Endothelial cell (in vitro differentiated cells): ENCODE measurements at places on chromosomes 2 and 18. TPM values are rescaled to one million over a fixed set of nuclear protein-coding genes. Genes with fewer than 3 reads are reported as not detected.
A peak's percentile ranks its signal among the peaks of the same experiment; 100 is the strongest.

GRCh38 chr2:50358586-50358985 is 673.3 kb downstream of the NRXN1 start:
- no peak for DNase-seq

DNA sequence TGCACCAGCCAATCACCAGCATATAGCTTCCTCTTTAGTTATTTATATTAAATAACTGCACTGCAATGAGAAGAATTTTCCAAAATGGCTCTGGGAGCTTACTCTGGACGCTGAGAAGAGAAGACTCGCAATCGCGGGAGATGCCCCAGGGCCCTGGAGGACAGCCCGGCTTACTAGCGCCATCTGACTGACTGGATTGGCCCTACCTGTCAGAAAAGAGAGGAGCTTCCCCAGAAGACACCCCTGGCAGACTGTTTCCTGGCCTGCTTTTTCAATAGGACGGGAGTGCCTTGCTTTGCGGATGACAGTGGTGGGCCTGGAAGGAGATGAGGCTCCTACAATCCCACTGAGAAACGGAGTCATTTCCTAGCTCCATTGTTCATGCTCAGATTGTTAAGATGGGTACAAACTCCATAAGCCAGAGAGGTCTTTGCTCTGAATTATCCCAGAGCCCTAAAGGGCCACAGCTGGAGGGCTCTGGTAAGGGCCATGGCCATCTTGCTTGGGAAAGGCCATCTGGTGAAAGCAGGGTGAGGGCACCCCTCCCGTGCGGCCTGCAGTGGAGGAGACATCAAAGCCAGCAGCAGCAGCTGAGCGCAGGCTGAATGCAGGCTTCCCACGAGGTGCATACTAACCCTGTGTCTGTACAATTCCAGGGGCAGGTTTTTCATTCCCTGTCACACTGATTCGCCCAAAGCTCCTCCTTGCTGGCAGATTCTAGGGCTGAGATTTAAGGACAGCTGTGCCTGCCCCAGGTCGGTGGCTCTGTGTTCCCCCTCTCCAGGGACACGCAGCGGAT is 92.1 kb downstream of the GALR1 start:
- DNase-seq: no peak

DNA sequence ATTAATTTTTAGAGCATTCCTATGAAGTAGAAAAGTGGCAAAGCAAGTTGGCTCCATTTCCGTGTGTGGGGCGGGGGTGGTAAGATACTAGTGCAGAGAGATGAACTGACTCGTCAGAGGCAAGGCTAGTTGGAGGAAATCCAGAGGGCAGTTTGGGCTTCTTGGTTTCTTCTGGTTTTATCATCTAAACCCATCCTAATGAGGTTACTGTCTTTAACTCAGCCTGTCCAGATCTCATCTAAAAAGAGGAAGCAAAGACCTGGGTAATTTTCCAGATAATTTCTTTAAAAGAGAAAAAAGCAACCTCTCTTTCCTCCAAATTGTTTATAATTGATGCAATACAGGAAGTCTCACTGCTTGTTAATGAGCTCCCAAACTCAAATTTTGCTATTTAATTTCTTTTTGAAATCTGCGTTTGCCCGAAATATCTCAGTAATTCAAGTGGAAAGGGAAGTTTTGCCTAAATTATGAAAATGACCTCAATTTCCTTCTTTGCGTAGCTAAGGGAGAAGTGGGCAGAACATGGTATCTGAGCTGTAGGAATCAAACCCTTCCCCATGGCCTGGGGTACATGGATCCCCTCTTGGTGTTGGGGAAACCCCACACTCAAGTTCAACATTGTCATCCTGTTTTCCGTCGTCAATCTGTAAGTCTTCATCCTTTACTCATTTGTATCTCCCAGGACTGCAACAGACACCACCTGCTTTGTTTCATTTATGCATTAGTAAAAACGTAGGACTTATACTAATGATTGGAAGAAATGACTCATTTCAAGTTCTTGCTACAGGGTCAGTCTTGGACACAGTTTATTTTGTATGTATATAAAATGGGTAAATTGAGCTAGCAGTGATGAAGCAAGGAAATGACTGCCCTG is 89.1 kb upstream of the KLF7 start:
- DNase-seq: no peak

GRCh38 chr2:236219411-236219810 is 44.8 kb downstream of the ASB18 start:
- DNase-seq: no peak

DNA sequence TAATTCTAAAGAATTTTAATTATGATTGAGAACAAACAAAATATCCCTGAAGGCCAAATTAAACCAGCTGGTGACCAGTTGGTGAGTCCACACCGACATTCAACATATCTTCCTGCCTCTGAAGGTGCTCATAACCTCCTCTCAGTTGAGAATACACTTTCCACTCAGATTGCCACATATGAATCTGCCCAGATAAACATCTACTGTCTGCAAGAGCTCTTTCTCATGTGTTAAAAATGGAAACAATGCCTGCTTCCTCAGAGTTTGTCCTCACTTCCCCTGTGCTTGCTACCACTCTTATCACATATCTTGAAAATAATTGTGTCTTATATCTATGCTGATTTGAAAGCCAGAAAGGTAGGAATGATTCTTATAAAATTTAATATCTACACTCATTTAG is 177.7 kb upstream of the GULP1 start:
- DNase-seq: no peak

GRCh38 chr18:9751371-9752031 is 43.4 kb downstream of the RAB31 start:
- DNase-seq: no peak

DNA sequence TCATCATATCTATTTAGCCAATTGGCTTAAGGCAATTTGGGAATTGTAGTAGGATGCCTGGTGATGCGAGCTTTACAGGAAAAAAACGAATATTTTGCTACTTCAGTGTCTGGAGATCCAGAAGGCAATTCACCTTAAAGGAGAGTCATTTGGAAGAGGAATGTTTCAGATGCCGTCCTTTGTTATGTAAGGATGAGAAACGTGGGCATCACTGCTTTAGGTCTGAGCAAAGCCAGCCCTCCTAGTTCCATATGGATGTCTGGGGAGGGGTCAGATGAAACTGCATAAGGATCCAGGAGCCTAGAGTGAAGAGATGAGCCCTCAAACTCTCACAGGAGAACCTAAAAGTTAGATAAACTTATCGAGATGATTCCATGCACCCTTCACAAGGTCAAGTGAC is 30.9 kb upstream of the DOCK10 start:
- DNase-seq: no peak

DNA sequence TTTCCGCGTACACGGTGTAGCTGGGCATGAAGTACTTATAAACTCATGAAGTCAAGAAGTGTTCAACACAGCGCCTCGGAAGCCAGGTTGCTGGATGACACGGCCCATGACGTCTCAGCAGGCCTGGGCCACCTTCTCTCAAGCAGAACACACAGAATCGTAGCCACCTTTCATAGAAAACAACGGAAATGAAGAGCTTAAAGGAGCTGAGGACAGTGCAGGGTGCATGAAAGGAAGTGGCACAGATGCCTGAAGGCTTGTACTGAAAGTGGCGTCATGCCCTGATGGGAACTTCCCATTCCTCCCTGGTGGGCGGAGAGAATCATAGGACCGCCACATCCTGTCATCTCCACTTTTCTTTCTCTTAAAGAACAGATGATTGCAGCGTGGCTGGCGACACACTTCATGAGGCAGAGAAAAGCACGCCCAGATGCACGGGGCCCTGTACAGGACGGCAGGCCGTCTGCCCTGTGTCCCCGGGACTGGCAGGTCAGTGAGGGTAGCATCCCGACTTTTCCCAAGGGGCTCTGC is 31.1 kb downstream of the HDAC4 start:
- no peak for DNase-seq

- peak; percentile 76 for DNase-seq
Measured at GRCh38 chr2:238720232-238720672, 127.6 kb upstream of the TWIST2 start.

GRCh38 chr2:64865073-64865830 is 123.9 kb upstream of the SLC1A4 start:
- peak; percentile 76 for DNase-seq

GRCh38 chr2:51484605-51485004 is 452.7 kb upstream of the NRXN1 start:
- DNase-seq: no peak

DNA sequence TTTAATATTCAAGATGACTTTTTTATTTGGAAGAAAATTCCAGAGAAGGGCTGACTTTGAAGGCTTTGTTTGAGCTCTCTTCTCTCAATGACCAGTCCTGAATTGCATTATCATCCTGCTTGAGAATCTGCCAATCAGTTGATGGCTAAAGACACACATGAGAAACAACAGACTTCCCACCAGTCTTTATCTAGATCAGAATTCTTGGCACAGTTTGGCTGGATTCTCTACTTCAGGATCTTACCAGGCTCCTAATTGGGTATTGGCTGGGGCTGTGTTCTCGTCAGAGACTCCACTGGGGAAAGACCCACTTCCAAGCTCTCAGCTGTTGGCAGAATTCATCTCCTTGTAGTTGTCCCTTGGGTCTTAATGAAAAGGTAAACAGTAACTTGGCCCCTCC is 86.0 kb downstream of the WDSUB1 start:
- no peak for DNase-seq

DNA sequence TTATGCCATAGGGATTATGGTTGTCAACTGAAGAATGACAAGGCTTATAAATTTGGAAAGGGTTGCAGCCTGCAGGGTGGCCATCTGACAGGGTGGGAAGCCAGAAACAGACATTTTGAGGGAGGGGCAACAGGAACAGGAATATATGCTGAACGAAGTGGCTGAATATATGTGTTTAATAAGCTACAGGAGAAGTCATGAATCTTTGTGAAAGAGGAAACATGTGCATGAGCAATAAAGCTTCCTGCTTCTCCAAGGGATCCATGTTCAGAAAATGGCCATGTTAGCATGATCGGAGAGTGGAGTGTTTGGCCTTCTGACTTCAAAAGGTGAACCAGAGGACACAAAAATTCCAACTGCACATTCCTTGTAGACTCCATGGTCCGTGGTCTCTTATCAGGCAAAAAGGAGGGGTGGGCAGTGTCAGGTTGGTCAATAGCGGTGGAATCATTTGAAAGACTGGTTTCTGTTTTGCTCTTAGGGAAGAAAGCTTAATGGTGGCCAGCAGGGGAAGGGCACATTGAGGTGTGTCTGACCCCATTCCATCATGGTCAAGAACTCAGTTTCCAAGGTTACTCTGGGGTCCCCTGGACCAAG is 144.1 kb downstream of the SOCS6 start:
- no peak for DNase-seq

Gene CD207
- 0.74 TPM for total RNA-seq

Gene ZEB2
- 109 TPM for total RNA-seq

Gene DYNAP
- total RNA-seq: not detected

Gene NXPH2
- 3.4 TPM for total RNA-seq

Gene RAMP1
- total RNA-seq: 2.2 TPM

Gene FBXO48
- total RNA-seq: 1.6 TPM

Gene B3GNT7
- total RNA-seq: 5.3 TPM
